ENCODE measurements at places on chromosomes 4 and X. TPM values are rescaled to one million over a fixed set of nuclear protein-coding genes. Genes with fewer than 3 reads are reported as not detected.

DNA sequence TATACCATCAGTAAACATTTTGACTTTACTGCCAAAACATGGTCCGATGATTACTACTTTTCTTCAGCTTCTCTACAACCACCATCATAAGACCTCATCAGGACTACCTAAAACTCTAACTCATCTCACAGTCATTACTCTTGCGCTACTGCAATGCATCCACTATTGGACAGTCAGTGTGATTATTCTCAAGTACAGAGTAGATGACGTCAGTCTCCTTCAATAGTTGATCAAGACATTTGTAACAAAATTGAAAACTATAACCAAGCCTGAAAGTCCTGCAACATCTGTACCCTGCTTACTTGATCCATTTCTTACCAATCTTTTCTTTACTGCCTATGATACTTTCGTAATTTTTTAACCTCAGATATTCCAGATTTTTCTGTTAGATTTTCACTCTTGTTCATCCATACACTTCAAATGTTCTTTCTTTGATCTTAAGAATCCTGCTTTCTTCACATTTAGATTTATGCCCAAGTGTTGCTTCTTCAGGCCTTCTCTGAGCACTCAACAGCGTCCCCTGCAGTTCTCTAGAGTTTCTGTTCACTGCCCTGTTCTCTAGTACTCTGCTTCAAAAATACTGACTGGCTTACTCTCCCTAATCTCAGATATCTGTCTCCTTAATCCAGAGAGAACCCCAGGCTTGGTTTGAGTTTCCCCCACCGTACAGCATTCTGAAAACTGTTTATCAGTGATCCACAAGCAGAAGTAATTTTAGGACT lies 1517.6 kb downstream of the STIM2 start:
- H3K27ac ChIP-seq = no peak overlapping the region
- no peaks in the 10 kb centered on the region for H3K36me3 ChIP-seq
- H3K27me3 ChIP-seq = no peaks in the 10 kb centered on the region
- H3K4me1 ChIP-seq = no peaks in the 10 kb centered on the region
- no peak overlapping the region for H3K4me3 ChIP-seq
- DNase-seq = no peak

DNA sequence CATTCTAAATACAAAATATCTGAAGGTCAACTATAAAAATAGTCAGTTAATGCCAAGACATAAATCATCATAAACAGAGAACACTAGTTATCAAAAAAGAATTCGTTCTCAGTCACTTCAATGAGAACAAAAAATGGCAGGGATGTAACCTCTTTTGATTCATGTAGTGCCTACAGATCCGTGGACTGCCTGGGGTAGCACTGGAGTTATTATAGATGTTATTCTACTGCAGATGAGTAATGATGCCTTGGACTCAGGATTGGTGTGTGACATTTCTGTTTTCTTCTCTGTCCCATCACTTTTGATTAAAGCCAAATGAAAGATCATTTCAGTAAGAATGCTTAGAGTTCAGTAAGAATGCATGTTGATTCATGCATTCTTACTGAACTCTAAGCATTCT lies 440.4 kb downstream of the FAM133A start:
- no peak overlapping the region for H3K27ac ChIP-seq
- H3K36me3 ChIP-seq = no peaks in the 10 kb centered on the region
- H3K4me3 ChIP-seq = no peak overlapping the region
- no peaks in the 10 kb centered on the region for H3K4me1 ChIP-seq

GRCh38 chrX:54430519-54430918 lies 9.7 kb upstream of the TSR2 start:
- H3K36me3 ChIP-seq = no peaks in the 10 kb centered on the region
- no peak for DNase-seq
- H3K27me3 ChIP-seq = peaks cover 10% of the 10 kb centered on the region
- H3K27ac ChIP-seq = no peak overlapping the region

The TCP11X2 gene
- total RNA-seq = not detected

All from activated T-cell treated with anti-CD3 and anti-CD28 coated beads, Interleukin-2, amount 50 U/mL, for 72 hours (primary cell).